ENCODE measurements at places on chromosomes 5 and 9. TPM values are rescaled to one million over a fixed set of nuclear protein-coding genes. Genes with fewer than 3 reads are reported as not detected.
A peak's percentile ranks its signal among the peaks of the same experiment; 100 is the strongest.

NTRK2 gene
- 4.9 TPM for total RNA-seq

ZNF462 gene
- total RNA-seq: 27.7 TPM

NR6A1 gene
- 2.0 TPM for total RNA-seq

WDR31 gene
- total RNA-seq: 8.3 TPM

F2RL1 gene
- 2.8 TPM for total RNA-seq

ZNF454 gene
- total RNA-seq: 1.6 TPM

DNA sequence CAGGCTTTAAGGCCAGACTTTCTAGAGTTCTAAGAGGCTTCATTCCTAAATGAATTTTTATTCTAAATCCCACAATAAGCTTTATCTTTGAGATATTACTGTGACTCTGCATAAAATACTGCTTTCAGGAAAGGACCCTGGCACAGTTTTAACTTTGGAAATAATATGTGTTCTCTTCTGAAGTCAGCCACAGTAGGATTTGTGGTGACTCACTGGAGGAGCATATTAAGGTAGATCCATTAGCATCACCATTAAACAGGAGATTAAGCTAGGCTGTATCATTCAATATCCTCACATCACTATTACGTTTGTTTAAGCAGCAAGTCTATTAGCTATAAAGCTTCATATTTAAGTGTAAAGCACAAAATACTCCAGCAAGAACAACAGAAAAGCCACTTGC lies 186.1 kb upstream of the IZUMO3 start:
- DNase-seq: no peak

- DNase-seq: no peak
Measured at GRCh38 chr5:107668154-107669095, 2.3 kb downstream of the EFNA5 start.

DNA sequence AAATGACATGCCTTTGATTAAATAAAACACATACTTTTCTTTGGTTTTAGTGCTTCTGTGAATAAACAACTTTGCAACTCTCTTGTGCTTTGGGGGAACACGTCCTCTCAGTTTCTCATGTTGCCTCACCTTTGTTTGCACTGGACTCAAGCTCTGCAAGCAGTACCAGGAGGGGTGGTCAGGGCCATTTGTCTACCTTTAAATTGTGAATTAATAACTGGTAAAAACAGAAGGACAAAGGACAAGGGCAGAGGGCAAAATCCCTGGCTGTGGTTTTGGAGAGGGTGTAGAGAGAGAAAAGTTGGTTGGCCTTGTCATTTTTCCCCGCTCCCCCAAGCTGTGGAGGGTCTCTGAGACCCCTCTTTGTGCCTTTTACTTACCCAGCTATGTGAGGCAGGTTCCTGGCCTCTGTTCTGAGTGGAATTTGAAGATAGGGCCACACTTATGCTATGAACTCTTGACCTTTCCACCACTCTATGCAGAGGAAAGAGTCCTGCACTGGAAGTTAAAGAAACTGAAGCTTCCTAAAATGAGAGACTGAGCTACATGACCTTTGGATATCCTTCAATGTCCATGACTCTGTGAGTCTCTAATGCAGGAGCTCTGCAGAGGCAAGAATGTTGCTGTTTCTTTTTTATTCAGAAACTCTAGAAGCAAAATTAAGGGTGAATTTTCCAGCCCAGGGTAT lies 55.1 kb upstream of the MOCS2 start:
- DNase-seq: no peak

DNA sequence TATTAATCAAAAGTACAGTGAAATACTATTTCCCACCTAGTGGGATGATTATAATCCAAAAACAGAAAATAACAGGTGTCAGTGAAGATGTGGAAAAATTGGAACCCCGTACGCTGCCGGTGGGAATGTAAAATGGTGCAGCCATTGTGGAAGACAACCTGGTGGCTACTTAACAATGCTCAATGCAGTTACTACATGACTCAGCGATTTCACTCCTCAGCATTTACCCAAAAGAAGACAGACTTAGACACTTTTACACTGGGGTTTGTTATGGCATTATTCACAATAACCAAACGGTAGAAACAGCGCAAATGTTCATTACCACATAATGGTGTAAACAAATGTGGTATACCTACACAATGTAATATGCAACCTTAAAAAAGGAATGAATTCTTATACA lies 23.9 kb downstream of the SECISBP2 start:
- no peak for DNase-seq

DNA sequence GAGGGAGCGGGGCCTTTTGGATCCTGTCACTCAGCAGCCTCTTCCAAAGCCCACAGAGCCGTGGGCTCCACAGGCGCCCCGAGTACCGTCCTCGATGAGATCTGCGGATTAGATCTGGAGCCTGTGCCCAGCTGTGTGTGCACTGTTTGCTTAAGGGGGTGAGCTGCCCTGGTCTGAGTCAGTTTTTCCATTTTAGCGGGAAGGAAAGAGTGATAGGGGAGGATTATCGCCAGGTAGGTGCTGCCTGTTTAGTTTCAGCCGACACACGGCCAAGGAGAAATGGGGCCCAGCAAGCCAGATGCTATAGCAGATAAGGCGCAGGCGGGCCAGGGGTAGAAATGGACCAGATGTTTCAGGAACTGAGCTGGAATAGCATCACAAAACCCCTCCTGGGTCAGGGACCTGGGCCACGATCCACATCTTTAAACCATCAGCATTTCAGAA lies 18.1 kb downstream of the COL5A1 start:
- no peak for DNase-seq

GRCh38 chr9:8534828-8535227 lies 735.2 kb upstream of the DMAC1 start:
- DNase-seq: no peak

DNA sequence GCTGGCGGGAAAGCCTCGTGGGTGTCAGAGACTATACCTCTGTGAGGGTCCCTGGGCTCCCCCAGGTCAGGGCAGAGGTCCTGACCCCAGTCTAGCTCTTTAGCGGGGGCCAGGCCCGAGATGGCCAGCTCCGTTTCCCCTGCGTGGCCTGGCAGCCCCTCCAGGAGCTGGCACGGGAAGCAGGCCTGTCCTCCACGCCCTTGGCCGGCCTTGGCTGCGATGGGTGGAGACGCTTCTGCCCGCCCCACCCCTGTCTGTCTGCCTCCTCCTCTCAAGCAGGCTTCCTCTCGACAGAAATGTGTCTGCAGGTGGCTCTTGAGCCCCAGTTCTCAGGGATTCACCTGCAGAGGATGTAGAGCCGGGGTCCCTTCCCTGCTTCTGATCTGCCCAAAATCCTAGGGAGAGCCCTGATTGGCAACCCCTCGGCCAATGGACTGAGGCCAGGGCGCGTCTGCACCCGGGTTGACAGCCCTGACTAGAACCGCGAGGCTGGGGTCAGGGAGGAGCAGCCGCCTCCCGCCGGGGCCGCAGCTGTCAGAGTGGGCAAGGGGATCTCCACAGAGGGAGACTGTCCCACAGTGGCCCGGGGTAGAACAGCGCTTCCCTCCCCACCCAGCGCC lies 2.6 kb upstream of the GRIN1 start:
- no peak for DNase-seq

GRCh38 chr9:77663754-77664153 lies 15.6 kb upstream of the GNA14 start:
- peak; percentile 36 for DNase-seq

DNA sequence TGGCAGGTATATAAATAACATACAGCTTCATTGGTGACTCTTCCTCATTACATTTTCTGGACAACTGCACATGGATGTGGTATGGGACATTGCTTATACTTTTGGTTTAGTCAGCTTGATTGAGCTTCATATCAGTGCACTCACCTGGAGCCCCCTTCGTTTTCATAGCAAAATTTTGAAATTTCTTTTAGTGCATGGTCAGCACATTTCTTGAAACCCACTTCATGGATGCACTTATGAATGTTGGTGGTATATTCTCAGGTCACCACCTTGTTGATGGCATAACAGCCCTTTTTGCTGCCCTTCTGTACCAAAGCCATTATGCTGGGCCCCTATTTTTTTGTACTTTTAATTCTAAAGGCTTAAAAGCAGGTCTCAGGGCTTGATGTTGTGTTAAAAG lies 16.7 kb upstream of the LRRC70 start:
- no peak for DNase-seq

DNA sequence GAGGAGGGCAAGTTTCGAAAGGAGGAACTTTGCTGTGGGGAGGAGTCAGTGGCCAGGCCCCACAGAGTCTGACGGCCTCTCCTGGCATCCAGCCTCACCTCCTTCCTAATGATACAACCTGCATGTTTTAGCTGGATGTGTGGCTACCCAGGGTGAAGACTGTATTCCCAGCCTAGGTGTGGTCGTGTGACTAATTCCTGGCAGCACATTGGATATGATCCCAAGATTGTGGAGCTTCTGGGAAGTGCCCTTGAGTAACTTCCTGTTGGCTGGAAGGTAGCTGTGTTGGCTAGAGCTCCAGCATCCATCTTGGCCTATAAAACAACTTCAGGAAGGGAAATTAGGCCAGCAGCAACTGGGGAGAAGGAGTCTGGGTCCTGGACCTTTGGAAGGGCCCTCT lies 19.0 kb upstream of the LPCAT1 start:
- DNase-seq: peak; percentile 36

- no peak for DNase-seq
Measured at GRCh38 chr5:14254686-14255085, 111.5 kb downstream of the TRIO start.

DNA sequence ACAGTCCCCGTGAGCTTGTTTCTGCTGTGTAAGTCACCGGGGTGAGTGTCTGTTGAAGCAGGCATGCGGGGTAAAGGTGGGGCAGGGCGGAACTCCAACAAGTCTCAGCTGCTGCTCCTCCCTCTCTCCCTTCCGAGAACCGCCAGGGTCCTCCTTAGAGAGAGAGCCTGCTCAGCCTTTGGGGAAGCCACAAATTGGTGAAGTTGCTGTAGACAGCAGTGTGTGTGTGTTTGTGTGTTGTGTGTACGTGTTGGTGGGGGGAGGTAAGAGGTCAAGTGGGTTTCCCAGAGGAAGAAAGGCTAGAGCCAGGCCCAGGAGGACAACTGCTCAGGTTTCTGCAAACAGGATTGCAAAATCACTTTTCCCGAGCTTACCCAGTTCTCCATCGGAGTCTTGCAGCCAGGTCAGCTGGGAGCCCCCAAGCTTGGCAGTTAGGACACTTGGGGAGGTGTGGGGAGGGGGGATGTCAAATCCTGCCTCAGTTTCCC lies 38.9 kb upstream of the DAB2IP start:
- DNase-seq: peak; percentile 46

GRCh38 chr9:137044502-137045177 lies 1.3 kb downstream of the NPDC1 start:
- DNase-seq: no peak

GRCh38 chr5:51599587-51599986 lies 216.3 kb downstream of the ISL1 start:
- no peak for DNase-seq

DNA sequence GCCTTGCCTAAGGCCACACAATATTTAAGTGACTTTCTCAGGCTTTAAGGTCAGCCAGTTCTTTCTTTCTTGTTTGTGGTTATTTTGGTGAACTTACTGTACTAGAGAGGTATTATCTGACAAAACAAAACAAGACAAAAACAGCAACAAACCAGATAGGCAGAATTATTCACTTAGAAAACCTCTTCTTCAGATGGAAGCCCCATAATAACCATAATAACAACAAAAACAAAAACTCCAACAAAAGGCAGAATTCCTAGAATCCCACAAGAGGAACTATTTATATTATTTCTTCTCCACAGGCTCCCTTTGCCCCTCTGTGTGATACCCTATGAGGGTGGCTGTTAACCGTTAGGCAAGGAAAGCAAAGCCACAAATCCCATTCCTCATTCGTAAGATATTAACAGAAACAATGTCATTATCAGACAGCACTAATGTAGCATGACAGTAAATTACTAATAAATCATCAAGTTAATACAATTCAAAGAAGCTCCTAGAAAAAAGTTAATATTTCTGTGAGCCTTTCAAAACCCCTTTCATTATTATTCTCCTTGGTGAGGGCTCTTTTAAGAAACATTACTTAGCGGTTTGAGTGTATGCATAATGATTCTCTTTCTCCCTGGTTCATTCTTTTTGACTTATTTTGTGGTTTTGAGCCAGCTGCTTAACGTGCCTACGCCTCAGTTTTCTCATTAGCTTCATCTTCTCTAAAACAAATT lies 274.9 kb downstream of the EFNA5 start:
- no peak for DNase-seq

- no peak for DNase-seq
Measured at GRCh38 chr9:16171911-16172310, 619.1 kb downstream of the CCDC171 start.

DNA sequence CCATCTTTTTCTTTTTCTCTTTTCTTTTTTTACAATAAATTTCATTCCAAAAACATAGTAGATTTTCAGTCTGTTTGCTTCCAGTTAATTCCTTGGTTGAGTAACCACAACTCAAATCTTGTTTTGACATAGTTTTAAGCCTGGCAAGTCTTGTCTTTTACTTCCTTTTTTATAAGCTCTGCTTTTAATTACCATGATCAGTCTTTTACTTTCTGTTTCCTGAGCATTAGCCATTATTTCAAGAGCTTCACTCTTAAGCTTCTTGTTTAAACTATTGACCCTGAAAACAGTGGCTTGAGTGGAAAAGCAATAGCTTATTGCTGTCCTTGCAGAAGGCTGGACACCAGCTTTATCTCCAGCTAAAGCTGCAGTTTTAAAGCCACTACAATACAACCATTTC lies 1363.3 kb downstream of the MAT2B start:
- no peak for DNase-seq

DNA sequence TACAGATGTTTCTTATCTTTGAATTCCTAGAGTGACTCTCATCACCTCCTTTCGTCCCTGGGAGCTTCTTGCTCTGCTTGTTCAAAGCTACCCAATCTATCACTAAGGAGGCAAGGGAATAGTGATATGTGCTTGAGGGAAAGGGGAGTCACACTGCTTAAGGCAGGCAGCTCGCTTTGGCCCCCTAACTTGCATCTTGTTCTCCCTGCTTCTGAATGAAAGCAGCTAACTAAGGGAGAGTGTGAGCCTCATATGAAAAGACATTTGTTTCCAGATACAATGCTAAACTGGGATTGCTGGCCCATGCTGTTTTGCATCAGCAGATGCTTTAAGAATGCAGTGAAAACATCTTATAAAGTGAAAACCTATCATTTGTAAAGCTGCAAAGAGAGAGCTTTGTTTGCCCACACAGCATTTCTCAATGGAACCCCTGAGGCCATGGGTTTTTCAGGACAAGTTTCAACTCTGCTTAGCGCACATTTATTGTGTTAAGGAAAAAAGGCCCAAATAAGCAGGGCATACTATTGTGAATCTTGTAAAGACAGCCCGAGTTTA lies 367.9 kb upstream of the ADAMTSL1 start:
- DNase-seq: no peak

GRCh38 chr5:33462456-33462855 lies 21.7 kb downstream of the TARS1 start:
- DNase-seq: no peak

GRCh38 chr5:142254431-142254830 lies 70.4 kb downstream of the SPRY4 start:
- no peak for DNase-seq

DNA sequence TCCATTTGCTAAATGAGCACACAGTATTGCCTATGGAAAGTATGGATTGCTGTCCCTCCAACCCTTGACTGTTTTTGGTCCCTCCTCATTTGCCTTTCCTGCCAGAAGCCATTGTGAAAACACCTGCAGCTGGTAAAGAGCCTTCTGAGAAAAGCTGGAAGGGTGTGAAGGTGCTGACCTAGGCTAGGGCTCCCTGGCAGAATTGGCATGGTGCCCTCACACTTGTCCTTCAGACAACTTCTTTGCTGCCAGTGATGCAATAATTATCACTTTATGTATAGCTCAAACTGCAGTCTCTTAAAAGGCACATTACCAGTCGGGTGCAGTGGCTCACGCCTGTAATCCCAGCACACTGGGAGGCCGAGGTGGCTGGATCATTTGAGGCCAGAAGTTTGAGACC lies 4.2 kb downstream of the TXNDC15 start:
- DNase-seq: no peak

Data from heart left ventricle (tissue), 16 donors.